ENCODE measurements at places on chromosomes 5 and 9.

DNA sequence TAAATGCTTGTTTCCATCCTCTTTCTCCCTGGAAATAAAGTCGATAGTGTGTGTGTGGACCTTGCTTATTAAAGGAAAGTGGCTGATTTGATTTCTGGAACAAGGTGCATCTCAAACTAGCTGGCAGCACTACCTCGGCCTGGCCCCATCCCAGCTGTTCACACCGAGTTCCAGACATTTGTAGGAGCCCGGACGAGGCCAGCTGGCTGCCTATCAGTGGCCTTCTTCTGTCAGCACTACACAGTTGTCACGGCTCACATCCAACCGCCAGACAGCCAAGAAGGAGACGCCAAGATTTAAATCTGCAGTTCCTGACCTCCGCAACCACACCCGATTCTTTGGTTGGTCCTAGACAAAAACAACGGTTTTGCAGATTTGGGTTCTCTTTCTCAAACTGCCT is 63.6 kb downstream of the PALM2AKAP2 start:
- DNase-seq, result no peak

GRCh38 chr5:14343376-14343775 is 200.2 kb downstream of the TRIO start:
- no peak for DNase-seq

DNA sequence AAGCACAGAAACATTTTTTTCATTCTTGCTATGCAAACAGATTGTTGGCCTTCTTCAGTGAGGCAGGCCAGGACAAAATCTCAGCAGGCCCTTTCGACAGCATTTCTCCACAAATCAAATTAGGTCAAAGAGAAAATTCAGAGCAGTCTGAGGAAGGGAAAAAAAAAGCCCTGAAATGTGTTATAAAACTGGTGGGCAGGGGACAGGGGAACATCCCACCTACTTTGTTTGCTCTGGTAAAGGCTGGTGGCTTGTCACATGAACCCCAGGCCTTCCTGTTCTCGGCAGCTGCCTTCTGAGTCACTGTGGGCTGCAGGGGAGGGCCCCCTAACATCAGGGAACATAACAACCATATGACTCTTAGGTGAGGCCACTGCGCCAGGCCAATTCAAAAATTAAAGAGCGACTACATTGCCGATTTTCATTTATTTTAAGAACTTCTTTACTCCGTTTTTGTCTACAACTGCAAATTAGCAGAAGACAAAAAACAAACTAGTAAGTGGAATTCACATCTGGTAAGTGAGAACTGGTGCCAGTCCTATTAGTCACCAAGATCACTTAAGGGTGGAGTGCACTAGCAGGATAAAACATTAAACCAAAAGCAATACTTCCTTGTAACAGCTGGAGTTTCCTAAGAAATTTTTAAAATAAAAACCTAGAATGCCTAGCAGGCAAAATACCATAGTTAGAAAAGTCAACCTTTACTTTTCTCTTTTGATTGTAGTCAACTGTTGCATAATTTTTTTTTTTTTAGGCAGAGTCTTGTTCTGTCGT is 46.2 kb upstream of the DENND4C start:
- DNase-seq, result peak; percentile 16

DNA sequence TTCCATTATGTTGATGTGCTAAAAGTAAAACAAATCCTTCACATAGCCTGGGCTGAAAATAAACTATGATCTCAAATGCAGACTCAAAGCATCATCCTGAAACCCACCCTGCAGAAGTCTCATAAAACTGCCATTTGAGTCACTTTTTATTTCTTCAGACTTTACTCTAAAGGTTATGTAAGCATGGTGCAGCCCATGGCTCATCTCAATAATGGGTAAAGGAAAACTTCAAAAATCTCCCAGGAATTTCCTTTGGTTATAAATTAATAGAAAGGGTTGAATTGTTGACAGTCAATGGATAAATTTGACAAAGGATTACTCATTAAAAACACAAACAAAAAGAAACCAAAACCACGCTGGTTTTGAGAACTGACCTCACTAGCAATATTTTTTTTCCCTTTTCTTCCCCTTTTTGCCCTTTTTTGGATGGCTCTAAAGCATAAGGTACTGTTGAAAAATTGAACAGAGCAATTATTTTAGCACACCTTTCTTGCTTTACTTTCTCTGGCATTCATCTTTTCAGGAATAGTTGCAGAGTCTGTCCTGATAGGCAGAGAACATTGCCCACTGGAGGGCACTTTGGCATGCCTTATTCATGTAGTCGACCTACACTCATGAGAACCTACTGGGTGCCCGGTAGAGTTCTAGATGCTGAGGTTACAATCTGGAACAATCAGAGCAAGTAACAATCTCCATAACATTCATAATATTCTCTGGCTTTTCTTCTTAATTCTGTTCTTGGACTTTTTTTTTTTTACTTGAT is 191.4 kb downstream of the TMEM167A start:
- peak; percentile 33 for DNase-seq

- no peak for DNase-seq
Measured at GRCh38 chr5:21581508-21581907, 1271.6 kb downstream of the CDH12 start.

- no peak for DNase-seq
Measured at GRCh38 chr9:78879324-78880100, 582.6 kb downstream of the PSAT1 start.

DNA sequence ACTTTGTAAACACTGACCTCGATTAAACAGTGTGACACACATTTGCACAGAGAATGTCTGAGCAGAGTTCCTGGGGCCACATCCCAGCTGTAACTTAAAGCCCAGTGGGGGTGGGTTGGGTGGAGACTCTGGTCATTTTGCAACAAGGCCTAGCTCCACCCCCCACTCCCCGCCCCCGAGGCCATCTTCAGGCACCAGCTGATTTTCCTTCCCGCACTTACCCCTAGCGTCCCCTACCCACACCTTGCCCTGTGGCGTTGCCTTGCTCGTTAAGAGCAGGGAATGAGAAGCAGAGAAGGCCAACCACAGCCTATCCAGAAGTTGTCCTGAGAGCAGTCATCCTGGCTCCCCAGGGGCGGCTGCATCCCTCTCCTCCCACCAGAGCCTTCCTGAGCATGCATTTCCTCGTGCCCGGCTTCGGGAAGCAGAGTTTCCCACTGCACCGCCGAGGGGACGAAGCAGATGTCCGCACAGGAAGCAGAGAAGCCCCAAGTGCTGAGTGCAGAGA is 101.7 kb upstream of the SARDH start:
- no peak for DNase-seq

GRCh38 chr5:150327139-150327538 is 24.4 kb upstream of the ARSI start:
- no peak for DNase-seq

GRCh38 chr9:95506428-95506677 is 10.4 kb downstream of the PTCH1 start:
- DNase-seq, result peak; percentile 65

DNA sequence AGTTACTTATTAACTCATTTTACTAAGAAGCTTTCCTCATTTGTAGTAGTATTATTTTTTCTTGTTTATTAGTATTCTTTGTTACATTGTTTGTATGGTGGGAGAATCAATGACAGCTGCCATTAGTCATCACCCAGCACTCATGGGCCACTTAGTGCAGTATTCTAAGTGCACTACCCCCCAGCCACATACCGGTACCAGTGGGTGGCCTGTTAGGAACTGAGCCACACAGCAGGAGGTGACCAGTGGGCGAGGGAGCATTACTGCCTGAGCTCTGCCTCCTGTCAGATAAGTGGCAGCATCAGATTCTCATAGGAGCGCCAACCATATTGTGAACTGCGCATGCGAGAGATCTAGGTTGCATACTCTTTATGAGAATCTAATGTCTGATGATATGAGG is 24.2 kb upstream of the CAMLG start:
- no peak for DNase-seq

- peak; percentile 13 for DNase-seq
Measured at GRCh38 chr9:133716564-133717112, 21.5 kb downstream of the SARDH start.

- no peak for DNase-seq
Measured at GRCh38 chr5:106873568-106873967, 797.2 kb downstream of the EFNA5 start.

DNA sequence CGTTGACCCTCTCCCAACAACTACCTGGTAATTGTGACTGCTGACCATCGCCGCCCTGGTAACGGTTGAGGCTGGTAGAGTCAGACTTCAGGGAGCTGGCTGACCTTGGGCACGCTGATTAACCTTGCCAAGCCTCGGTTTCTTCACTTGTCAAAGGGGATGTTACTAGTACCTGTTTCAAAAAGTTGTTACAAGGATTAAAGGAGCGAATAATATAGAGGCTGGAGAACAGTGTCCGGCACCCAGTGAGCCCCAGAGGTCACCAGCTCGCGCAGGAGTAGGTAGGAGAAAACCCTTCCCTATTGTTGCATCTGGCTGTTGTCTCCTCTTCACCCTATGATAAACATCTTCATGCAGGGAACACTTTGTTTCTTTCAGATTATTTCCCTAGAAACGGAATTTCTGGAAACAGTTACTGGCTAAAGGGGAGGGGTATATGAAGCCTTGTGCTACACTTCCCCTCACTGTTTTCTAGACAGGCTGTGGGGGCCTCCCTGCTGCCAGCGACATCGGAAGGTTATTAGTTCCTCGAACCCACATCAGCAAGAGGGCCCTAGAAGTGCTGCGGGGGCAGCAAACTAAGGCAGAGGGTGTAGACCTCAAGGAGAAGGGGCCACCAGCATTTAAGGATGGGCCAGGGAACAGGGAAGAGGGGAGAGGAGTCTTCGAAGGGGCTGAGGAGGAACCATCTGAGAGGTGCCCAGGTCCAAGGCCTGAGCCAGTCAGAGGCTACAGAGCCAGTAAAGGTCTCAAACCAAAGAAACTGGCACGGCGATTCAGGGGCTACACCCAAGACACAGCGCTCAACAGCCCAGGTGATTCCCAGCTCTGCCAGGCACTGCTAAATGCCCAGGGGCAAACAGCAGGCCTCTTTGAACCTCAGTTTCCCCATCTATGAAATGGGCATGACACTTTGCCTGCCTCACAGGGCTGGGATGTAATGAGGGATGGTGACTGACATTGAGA is 37.6 kb downstream of the HRH2 start:
- DNase-seq, result no peak

DNA sequence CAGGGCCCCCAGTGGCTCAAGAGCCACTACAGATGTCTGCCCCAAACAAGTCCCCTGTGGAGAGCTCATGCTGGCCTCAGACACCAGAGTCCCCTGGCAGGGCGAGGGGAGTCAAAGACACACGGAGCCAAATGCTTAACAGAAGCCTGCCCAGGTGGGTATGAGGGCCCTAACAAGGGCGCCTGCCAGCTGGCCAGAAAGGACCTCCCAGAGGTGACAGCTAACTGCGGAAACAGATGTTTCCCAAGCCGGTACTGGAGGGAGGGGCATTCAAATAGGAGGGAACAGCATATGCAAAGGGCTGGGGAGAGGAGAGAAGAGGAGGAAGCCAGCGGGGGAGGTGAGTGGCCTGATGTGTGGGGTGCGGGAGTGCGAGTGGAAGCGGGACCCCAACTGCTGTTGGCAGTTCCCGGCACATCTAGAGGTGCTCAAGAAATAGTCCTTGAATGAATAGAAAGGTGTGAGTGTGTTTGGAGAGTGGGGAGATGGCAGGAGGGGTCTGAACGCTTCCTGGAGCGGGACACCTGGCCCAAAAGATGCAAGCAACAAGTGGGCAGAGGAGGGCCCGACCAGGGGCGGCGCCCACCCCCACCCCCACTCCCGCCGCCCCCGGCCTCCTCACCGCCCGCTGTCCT is 824 bp downstream of the MXD3 start:
- DNase-seq, result no peak

GRCh38 chr9:84154320-84154719 is 173.7 kb downstream of the RMI1 start:
- DNase-seq, result no peak

DNA sequence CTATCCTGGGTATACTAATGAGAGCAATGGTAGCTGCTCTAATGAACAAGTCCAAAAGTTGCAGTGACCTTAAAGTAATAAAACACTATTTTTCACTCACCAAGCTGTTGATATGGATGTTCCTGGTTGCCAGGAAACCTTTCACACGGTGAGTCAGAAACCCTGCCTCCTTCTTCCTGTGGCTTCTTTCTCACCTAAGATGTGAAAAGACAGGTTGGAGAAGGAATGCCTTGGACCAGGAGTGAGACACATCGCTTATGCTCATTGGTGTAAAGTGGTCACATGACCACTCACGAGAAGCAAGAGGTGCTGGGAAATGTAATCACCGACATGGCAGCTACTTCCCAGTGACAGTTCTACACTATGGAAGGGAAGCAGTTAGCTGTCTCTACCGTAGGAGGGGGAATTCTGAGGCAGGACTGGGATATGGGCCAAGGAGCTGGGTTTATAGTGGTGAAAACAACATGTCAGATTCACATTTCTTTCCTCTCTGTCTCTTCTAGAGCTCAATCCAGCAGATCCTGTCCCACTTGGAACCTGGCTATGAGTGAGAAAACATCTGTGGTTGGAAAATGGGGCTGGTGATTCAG is 320.4 kb upstream of the KLF4 start:
- no peak for DNase-seq

- DNase-seq, result no peak
Measured at GRCh38 chr5:168603746-168604145, 24.6 kb upstream of the PANK3 start.

DNA sequence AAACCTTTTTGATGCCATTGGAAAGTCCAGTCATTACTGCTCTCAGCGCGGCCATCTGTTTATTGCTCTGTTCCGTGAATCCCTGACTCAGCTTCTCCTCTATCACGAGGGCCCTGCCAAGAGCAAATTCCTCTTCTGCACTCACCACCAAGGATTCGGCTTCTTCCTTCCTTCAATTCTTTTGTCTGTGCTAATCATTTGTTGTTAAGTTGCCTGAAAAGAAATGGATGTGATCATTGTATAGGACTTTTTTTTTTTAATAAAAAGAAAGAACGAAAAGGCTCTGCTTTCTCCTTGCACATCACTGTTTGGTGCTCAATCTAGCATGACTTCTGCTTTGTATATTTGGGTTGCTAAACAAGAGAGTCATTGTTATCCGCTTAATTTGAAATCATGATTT is 128.7 kb upstream of the PIK3R1 start:
- peak; percentile 72 for DNase-seq

DNA sequence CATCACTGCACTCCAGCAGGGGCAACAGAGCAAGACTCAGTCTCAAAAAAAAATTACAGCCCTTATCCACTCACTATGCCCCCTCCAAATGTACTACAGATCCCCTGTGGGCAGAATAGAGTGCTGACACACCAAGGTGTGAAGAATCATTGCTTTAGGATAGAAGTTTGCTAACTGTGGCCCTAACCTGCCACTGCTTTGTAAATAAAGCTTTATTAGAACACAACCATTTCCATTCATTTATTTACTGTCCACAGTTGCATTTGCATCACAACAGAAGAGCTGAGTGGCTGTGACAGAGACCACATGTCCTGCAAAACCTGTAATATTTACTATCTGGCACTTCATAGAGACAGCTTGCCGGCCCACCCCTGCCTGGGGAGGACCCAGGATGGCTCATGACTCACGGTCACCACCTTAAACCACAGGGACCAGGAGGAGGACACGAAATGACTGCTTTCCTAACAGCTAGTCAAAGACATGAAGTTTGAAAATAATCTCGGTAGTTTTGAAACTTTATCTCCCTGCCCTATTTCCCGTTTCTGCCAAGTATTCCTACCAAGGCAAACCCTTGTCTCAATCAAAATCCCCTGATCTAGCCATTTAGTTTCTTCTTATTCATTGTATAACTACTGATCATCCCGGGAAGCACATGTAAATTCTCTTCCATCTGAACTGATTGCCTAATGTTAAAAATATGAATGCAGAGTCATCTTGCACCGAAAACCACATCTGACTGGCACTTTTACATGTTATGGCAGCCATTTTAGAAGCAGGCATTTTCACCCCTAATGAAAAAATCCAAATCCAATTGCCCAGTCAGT is 206.1 kb downstream of the SLIT3 start:
- DNase-seq, result no peak

Data from midbrain (tissue), 1 donor.